Stimulated activated naive CD4-positive, alpha-beta T cell (primary cell): ENCODE measurements at places on chromosomes 3 and 15.

DNA sequence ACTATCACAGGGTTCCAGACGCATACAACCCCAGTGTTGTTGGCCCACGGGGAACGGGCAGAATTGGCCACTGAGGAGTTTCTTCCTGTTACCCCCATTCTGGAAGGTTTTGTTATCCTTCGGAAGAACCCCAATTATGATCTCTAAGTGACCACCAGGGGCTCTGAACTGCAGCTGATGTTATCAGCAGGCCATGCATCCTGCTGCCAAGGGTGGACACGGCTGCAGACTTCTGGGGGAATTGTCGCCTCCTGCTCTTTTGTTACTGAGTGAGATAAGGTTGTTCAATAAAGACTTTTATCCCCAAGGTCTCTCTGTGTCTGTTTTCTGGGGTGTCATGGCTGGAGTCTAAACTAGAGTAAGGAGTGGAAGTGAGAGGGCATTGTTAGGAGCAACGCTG lies 5.7 kb upstream of the EIF4G1 start:
- no peak for DNase-seq

DNA sequence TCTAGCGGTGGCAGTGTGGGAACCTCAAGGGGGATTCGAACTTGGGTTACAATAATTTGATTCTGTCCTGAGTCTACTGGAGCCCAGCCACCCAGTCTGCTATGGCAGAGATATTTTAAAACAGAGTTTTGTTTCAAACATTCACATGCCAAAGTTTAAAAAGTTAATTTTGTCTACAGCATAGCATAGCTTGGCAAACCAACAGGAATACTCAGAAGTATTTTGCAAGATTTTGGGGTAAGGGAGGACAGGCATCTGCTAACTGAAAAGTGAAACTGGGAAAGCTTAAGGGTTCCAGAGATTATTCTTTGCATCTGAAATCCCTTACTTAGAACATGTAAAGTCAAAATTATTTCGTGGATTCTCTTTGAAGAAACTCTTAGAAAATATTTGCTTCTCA lies 6.6 kb downstream of the ARID3B start:
- DNase-seq, result no peak

GRCh38 chr3:50359760-50360110 lies 414 bp upstream of the TMEM115 start:
- no peak for DNase-seq

- no peak for DNase-seq
Observed at GRCh38 chr3:176873261-176873660, 324.0 kb downstream of the TBL1XR1 start.

DNA sequence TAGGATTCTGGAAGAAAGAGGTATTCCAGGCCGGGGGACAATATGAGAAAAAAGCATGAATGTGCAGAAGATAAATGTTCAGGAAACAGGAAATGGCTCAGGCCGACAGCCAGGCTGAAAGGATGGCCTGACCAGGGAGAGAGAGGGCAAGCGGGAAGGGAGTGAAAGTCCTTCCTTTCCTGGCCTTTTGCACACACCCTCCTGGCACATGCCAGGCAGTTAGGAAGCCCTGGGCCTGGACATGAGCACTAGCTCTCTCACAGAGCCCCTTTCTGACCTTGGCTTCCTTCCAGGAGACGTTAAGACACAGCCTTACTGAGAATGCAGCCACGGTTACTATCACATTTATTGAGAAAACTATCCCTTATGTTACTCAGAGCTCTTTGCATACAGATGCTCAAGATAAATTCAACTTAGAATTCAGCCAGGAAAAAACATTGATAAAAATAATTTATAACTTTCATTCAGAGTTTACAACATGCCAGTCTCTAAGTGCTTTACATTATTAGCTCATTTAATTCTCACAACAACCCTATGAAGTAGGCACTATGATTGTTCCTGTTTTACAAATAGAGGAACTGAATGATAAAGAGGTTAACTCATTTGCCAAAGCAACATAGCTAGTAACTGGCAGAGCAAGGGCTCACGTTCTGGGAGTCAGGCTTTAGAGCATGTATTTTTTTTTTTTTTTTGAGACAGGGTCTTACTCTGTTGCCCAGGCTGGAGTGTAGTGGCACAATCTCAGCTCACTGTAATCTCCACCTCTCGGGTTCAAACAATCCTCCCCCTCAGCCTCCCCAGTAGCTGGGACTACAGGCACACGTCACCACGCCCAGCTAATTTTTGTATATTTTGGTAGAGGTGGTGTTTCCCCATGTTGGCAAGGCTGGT lies 39.4 kb upstream of the SMAD3 start:
- DNase-seq, result no peak

DNA sequence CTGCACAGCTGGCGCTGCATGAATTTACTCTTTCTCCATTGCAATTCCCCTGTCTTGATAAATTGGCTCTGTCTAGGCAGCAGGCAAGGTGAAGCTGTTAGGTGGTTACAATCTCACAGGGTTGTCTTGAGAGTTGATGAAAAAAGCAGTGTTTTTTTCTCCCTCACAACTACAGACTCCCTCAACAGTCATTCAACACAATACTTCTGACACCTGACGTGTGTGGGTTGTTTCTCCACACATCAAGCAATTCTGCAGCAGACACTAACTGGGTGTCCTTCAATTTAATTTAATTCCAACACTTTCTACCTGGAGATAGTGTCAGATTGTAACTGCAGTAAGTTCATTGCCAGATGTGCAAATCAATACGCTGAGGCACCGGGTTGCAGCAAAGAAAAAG lies 5.1 kb upstream of the SCAMP2 start:
- no peak for DNase-seq

DNA sequence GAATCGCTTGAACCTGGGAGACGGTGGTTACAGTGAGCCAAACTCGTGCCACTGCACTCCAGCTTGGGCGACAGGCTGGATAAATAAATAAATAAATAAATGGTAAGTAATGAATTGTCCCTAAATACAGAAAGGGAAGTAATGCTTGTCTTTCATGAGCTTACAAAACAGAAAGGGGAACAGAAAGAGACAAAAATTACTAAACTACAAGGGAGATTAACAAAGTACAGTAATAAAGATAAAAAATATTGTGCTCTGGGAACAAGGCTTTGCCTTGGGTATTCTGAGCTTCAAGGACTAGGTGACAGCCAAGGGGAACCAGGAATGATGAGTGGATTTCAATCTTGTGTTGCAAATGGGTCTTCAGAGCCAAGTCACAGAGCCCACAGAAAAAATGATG lies 9.2 kb upstream of the HLTF start:
- no peak for DNase-seq

DNA sequence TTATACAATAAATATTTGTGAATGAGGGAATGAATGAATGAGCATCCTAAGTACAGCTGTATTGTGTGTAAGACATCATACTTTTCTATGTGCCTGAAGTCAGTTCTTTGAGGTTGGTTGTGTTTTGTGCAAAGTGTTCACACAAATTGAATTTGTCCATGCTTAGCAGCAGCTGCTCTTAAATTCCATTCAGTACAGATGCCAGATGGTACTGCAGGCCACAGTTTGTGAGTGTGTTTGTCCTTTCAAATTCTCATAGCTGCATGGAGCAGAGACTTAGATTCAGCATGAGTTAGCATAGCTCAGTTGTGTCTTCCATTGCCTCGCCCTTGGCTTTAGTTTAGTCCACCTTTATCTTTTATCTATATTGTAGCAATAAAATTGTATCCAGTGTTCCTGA lies 3.8 kb upstream of the ZNF385D start:
- no peak for DNase-seq
